ENCODE measurements at places on chromosomes 7 and 10.

DNA sequence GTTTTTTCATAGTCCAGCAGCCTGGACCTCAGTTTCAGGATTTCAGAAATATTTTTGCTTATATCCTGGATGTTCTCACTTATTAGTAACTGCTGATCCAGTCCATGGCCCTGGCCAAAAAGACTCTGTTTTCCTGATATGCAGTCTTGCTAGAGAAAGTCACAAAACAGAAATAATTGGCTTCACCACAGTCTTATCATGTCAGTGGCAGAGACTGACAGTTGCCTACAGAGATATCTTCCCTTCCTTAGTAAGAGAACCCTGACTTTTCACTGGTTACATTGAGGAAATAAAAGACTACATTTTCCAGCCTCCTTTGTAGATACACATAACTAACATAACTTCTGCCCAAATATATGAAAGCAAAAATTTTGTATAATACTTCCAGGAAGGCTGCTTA, 56.6 kb downstream of the AHR start:
- no peak for DNase-seq

- DNase-seq: no peak
These were observed 346.6 kb upstream of the MGMT start for GRCh38 chr10:129120441-129120840.

- DNase-seq: no peak
These were observed 53.5 kb downstream of the RAMP3 start for GRCh38 chr7:45211066-45211465.

DNA sequence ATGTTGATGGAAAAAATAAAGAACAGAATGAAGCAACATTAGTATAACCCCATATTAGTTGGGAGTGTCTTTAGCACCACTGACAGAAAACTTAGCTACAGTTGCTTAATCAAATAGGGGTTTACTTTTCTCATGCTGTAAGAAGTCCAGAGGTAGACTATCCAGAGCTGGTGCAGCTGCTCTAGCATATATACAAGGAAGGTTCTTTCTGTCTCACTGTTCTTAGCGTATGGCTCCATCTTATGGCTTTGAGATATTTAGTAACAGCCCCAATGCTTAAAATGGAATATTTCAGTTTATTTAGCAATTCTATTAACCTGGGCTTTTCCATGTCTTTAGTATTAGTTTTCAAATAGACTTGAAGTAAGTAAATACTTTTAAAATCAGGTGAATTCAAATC, 15.2 kb upstream of the WNT2 start:
- no peak for DNase-seq

DNA sequence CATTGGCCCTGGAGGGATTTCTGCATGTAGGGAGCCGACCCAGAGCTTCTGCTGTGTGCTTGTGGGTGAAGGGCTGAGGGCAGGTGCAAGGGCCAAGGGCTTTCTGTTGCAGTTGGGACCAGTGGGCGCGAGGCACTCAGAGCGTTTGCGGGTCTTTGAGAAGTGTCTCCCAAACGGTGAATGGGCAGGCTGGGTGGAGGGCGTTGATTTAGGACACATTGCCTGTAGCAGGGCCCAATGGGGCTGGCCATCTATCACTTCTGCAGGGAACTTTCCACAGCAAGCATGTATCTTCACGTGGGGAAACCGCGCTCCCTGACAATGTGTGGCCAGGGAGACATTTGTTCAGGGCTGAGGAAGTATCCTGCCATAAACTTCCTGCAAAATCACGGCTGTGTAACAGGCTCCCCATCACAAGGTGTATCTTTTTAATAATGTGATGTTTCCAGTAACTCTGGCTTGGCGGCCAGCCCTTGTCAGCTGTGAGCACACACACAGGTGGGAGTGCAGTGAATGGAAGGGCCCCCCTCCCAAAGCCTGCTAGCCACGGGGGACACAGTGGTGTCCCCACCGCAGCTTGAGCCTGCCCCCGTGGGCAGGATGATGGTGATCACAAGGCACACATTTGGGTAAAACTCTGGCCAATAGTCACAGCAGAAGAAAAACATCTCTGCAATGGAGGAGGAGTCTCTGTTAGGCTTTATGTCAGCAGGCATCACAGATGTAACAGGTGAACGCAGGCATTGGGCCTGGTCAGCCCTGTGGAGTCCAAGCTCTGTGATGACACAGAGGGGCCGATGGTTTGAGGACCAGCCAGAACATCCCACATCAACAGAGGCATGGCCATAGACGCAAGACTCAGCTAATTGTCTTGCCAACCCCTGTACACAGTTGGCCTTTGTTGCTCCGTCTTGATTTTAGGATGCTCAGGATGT, 84.3 kb downstream of the GLRX3 start:
- DNase-seq: no peak

Data from stimulated activated CD8-positive, alpha-beta memory T cell treated with anti-CD3 and anti-CD28 coated beads, Interleukin-15, amount 100 ng/mL, for 24 hours (primary cell).